Stimulated activated CD4-positive, alpha-beta T cell treated with anti-CD3 and anti-CD28 coated beads, Interleukin-4, amount 100 ng/mL, for 48 hours (primary cell): ENCODE measurements at places on chromosomes 5 and 9.

DNA sequence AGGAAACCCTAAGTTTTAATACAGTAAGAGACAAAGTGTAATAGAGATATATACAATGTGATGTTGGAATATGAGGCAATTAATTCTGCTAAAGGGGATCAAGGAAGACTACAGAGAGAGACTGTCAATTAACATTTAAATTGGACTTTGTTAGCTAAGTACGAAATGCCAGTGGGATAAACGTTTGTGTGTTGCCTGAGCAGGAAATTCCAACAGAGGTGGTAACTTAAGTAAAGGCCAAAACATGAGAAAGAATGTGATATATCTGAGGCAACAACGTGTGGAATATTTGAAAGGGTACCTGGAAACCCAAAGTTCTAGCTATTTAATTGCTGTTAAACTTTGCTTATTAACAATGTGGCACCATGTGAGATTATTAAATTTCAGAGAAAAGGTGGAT lies 1666.9 kb upstream of the WWC1 start:
- no peak for DNase-seq

- DNase-seq: no peak
Observed at GRCh38 chr5:86688406-86688805, 70.7 kb downstream of the COX7C start.

GRCh38 chr9:35608221-35608620 lies 3.2 kb downstream of the TESK1 start:
- no peak for DNase-seq

DNA sequence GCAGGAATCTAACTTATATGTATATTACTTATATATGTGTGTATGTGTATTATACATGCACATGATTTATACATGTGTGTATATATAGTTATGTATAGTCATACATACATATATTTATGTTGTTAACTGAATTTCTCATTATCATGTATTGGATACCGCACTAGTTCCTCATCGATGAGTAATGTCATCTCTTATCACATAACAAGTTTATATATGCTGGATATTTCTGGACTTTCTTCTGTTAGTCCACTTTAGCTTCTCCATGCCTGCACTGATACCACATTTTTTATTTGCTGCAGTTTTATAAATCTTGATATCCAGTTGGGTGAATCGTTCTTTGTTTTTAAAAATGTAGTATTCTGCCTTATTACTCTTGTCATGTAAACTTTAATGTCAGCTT lies 50.2 kb downstream of the APC start:
- no peak for DNase-seq

- DNase-seq: no peak
Observed at GRCh38 chr5:57221049-57221568, 47.2 kb downstream of the GPBP1 start.

- DNase-seq: no peak
Observed at GRCh38 chr9:105850852-105851500, 156.6 kb downstream of the TMEM38B start.

DNA sequence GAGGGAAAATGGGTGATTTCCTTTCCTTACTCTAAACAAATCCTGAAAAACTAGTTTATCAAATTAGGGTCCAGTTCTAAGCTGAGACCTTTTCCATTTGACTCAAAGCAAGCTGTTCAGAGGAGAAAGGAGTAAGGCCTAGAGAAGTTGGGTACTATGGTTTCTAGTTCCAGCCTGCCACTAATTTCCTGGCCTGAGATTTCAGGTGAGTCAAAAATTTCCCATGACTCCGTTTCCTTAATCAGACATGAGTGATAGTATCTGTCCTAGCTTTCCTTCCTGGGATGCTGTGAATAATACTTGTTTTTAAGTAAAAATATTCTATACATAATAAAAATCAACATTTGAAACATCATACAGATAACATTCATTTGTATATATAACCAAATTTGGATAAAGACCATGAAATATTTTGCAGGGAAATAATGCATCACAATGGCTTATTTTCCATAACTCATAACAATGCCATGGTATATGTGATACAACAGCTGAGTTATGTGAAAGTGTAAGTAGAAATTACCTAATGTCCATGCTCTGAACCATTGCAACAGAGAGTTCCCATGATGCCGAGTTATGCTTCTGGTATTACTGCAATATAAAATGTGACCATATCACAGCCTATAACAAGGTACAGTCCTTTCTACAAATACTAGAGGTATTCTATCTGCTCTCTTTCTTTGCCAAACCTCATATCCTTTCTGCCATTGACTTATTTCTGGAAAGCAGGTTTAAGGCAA lies 142.7 kb downstream of the MLLT3 start:
- DNase-seq: no peak

- DNase-seq: no peak
Observed at GRCh38 chr5:137393196-137393993, 105.7 kb downstream of the SPOCK1 start.

- no peak for DNase-seq
Observed at GRCh38 chr5:43231977-43232376, 40.0 kb downstream of the NIM1K start.

GRCh38 chr5:138467711-138468132 lies 2.4 kb downstream of the EGR1 start:
- DNase-seq: no peak

GRCh38 chr9:34823778-34824177 lies 113.8 kb upstream of the CCL21 start:
- DNase-seq: no peak

DNA sequence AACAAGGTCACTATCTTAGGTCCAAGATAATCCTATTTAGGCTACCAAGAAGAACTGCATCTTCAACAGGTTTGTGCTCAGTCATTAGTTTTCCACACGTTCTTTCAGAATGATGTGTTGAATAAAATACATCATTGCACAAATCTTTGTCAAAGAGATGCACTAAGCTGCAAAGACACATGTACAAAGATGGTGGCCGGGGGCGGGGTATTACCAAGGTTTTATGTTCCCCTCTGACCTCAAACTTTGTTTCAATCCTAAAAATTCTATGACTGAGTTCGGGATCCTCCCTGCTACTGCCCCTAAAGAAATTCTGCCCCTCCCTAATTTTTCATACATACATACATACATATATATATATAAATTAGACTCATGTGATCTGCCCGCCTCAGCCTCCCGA lies 14.2 kb downstream of the HSPA9 start:
- no peak for DNase-seq

GRCh38 chr5:67992923-67993322 lies 222.6 kb upstream of the PIK3R1 start:
- no peak for DNase-seq

- no peak for DNase-seq
Observed at GRCh38 chr9:131276094-131276888, at the start of gene FAM78A. Gene FAM78A (minus strand): TSS chr9:131276510. CDS start chr9:131276179, 331 bp downstream.

- DNase-seq: peak; percentile 41
Observed at GRCh38 chr5:168747987-168748777, 169.0 kb upstream of the PANK3 start.

DNA sequence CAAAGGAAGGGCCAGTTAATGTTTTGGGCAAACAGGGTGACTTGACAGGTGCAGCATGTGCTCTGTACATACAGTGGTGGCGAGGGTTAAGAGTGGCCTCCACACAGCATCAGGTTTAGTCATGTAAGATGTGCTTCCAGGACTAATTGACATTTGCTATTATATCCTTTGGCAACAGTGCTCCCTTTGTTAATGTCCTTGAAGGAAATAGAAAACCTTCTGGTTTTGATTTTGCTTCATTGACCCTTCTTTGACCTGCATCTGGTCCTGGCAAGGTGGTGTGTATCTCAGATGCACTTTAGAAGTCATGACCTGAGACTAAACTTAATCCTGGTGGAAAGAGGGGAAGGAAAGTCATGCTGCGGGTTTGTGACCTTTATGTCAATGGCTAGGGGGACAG lies 440.0 kb downstream of the ENC1 start:
- no peak for DNase-seq

GRCh38 chr5:149837680-149838269 lies 106.8 kb downstream of the PDE6A start:
- no peak for DNase-seq

DNA sequence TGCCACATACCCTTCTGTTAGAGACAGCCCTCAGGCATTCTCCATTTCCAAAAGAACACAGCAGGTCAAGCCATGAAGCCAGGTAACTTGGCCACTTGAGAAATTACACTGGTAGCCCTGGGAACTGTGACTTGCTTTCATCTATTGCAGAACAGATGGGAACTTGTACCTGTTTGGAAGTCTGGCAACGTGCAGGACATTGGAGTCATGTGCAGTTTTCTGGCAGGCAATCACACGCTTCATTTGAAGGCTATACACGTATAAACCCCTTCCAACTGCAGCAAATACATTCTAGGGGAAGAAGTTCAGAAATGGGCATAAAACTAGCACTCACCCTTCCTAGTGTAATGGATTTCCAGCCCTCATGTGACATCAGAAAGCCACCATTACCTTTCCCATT lies 54.0 kb downstream of the WDR41 start:
- no peak for DNase-seq

- peak; percentile 30 for DNase-seq
Observed at GRCh38 chr9:131773911-131774379, 34.1 kb upstream of the RAPGEF1 start.

DNA sequence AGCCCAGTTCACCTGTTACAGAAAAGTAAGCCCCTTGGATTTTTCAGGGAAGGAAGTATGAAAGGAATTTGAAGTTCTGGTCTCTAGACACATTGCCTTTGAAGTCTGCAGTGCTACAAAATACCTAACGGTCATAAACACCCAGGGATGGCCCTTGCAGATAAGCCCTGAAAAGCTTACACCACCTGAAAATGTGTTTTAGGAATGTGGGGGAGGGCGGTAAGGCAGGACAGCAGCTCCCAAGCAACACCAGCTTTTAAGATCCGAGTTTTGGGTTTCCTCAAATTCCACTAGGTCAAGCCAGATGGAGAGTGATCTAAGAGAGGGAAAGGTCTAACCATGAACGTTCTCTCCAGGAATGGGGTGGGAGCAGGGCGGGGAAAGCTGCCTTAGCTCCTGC lies 114.1 kb upstream of the PANK3 start:
- DNase-seq: no peak

- no peak for DNase-seq
Observed at GRCh38 chr9:96073531-96074480, 198.3 kb downstream of the ERCC6L2 start.

- no peak for DNase-seq
Observed at GRCh38 chr9:33737811-33738606, 57.4 kb upstream of the PRSS3 start.

DNA sequence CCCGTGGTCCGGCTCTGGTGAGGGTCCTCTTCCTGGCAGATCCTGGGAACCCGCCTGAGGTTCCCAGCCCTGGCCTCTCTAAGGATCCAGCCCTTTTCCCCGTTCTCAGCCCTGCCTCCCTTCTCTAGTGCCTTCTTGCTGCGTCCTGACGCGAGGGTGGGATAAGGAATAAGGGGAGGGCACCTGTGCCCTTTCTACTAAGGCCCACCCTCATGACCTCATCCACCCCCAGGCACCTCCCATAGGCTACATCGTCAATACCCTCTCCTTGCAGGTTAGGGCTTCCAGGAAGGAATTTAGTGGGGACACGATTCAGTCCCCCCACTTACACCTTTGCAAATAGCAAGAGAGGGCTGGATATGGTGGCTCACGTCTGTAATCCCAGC lies 10.7 kb upstream of the DIPK1B start:
- no peak for DNase-seq

DNA sequence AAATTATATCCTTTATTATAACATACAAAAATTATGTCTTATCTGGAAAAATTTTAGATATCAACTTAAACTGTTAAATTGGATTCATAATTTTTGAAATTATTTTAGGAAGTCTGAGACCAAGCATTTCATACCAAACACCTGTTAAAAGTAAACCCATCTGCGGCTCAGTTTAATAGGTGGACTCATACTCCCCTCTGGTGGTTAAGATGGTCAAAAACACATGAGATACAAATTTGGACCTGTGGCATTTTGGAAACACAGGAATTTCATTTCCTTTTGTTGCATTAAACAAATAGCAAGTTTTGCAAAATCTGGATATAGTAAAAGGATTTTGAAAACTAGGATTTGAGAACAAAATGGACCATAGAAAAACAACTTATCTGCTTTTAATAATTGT lies 53.7 kb downstream of the RGMB start:
- no peak for DNase-seq

DNA sequence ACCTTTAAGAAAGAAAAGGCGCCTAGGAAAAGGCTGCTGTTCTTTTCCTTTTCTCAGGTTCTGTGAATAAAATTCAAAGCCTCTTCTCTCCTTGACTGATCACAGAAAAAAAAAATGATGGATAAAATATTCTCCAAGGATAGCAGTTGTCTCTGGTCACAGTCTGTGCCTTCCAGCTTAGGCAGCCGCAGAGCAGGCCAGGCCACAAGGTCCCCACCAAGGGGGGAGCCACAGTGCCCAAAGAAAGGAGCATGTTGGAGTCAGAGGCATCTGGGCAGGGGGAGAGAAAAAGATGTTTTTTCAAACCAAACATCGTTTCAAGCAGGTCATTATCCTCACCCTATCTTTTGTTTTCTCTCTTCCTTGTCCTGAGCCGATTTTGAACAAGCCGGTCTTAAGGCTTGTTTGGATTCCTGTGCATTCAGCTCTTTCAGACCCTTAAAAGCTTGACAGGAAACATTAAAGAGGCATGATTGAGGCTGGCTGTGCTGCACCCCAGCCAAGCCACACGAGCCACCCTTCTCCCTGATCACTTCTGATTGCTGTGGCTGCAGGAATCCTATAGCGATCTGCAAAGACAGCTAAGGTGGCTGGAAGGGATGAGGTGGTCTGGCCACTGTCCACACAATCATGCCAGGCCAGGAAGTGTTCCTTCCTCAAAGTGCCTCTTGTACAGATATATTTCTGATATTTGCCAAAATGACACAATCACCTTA lies 284.6 kb upstream of the TLE4 start:
- no peak for DNase-seq

DNA sequence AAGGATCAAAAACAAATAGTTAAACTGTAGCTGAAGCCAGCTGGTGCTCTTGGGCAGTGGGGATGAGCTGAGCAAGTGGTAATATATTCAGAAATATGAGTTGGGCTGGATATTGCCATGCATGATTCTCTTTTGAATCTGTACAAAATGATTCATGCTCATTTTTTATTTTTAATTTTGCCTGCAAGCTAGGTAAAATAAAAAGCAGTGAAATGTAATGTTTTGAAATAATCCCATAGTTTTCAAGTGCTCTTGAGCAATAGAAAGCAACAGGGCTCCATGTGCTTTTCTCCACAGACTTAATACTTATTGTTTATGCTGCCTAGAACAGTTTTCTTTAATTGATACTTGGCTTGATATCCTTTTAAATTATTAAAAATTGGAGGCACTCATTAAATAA lies 489.3 kb downstream of the TLE4 start:
- DNase-seq: no peak

DNA sequence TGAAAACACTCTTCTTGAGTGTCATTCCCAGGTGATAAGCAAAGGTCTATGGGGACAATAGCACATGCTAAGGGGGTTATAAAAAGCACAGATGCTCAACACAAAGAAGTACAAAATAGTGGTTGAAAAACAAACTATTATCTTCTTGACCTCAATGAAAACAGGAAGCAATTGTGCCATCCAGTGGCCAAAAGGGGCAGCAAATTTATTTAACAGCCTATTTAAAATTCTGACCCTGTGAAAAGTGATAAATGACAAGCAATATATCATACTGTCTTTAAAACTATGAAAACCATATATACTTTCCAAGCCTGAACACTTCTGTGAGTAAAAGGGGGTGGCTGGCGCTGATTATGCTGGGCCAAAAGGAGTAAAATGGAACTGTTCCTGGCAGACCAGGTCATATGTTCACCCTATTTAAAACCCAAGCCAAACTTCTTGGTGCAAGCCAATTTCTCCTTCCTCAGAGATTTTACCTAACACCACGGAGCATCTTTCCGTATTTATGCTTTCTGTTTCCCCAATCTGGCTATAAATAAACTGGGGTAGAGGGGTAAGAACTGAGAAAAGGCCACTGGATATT lies 29.7 kb downstream of the TEX10 start:
- DNase-seq: no peak

- DNase-seq: no peak
Observed at GRCh38 chr9:8329561-8330283, 530.1 kb upstream of the DMAC1 start.
